ENCODE measurements at places on chromosomes 2 and 18.

DNA sequence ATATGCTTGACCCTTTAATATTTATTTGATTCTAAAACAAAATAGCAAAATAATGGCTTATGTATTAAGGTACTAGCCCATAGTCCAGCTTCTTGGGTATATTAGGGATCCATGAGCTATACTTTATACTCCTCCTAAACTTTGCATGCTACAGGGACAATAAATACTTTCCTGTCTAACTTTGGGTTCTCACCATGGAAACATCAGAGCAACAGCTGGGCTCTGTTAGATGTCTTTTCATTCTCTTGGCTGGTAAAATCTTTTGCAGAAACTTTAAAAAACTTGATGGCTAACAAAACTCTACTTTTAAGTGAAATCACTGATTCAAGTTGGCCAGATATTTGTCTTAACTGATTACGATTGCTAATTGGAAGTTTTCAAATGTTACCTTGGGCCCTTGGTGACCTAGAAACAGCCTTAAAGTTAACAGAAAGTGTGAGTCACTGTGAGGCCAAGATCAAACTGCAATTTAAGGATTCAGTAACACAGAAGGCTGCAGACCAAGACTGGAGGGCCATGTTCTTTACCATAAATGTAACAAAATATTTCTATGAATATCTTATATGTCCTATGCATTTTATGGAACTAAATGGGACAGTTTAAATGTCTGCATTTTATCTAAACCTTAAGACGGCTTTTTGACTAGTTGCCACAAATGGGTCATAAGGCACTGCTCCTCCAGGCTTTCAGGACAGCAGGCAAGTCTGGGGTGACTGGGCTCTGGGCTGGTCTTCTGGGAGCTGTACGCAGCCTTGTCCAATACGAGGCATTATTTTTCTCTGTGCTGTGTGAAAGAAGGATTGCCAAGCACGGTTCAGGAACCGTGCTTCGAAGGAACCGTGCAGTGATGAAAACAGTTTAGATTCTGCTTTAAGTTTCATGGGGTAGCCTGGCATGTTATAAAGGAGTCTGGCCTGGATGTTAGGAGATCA lies 188.5 kb downstream of the TPGS2 start:
- DNase-seq, result no peak

- peak; percentile 95 for DNase-seq
Observed at GRCh38 chr2:196171248-196171871, at the start of gene STK17B. TSS of gene STK17B (minus strand) at chr2:196171578. CDS start at chr2:196163383, 8,195 bp downstream.

DNA sequence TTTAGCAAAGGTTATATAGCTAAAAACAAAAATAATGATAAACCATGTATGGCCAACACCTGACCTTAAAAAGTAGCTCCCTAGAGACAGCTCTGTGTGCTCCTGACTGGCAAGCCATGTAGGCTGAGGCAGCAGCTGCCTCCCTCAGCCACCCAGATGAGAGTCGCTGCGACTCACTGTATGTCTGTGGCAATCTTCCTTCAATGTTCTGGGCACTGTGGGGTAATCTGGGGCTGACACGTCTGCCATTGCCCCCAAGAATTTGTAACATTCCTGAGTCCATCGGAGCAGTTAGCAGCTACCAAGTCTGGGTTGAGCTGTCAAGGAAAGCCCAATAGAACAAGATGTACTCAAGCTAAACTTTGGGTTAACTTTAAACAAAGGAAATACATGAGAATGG lies 106.4 kb upstream of the DAPL1 start:
- no peak for DNase-seq

DNA sequence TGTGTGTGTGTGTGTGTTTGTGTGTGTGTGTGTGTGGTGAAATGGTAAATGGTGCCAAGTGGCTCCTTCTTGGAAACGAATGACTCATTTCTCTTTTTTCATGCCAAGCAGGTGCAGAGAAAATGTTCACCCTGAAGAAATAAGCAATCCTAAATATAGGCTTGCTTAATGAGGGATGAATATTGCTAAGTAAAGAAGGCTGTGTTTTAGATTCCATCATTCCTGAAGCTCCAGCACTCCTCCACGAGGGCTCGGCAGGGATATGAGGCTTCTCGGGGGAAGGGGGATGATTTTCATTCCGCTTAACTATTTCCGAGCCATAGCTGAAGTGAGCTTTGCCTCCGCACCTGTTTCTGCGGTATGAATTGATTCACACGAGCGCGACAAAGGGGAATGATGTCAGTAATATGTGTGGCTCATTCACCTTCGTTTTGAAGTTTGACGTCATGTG lies 72.9 kb downstream of the TSN start:
- no peak for DNase-seq

DNA sequence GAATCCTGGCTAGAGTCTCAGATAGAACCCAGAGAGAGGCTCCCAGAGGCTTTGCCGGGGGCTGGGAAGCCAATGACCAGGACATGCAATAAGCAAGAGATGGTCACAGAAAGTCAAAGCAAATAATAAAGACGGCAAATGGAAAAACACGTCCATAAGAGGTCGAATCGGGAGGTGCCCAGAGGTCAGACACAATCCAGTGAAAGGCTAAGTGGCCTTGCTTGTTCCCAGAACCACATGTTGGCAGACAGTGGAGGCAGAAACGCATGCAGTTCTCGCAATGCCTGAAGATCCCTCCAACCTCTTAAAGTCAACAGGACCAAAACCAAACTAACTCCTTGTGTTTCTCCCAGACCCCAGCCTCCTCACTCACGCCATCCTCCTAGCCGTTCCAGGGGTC lies 3.0 kb downstream of the CYB5A start:
- DNase-seq, result no peak

DNA sequence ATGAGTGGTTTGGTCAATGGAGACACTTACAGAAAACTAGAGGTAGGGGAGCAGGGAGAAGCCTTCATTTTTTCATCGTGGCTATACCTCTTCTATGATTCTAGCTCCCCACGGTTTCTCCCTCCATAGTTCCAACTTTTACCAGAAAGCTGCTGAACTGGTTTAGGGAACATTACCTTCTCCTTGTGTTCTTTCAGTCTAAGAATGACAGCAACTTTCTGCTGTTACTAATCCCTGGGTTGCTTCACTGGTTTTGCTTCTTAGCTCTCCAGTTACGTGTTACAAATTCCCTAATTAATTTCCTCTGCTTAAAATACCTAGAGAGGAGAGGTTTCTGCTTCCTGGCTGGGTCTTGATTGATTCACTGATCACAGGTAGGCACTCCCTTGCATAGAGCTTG lies 499.9 kb downstream of the SLC4A3 start:
- DNase-seq, result no peak

GRCh38 chr2:151727593-151728552 lies 6.4 kb downstream of the NEB start:
- no peak for DNase-seq

- no peak for DNase-seq
Observed at GRCh38 chr2:132390076-132390475, 26.5 kb upstream of the GPR39 start.

GRCh38 chr2:137187216-137187615 lies 421.9 kb downstream of the THSD7B start:
- no peak for DNase-seq

DNA sequence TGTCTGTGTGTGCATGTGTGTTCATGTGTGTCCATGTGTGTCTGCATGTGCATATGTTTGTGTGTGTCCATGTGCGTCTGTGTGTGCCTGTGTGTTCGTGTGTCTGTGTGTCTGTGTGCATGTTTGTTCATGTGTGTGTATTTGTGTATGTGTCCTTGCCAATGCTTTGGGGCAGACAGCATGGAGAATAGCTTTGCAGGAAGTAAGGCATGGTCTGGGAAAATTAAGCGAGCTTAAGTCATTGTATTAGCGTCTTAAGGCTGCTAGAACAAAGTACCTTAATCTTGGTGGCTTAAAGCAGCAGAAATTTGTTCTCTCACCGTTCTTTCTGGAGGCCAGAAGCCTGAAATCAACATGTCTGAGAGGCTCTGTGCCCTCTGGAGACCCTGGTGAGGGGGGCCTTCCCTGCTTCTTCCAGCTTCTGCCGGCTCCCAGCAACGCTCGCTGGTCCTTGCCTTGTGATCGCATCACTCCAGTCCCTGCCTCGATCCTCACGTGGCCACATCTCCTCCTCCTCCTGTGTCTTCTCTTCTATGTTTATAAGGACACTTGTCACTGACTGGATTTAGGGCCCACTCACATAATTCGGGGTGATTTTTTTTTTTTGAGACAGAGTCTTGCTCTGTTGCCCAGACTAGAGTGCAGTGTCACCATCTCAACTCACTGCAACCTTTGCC lies 3.8 kb downstream of the NEU2 start:
- no peak for DNase-seq

DNA sequence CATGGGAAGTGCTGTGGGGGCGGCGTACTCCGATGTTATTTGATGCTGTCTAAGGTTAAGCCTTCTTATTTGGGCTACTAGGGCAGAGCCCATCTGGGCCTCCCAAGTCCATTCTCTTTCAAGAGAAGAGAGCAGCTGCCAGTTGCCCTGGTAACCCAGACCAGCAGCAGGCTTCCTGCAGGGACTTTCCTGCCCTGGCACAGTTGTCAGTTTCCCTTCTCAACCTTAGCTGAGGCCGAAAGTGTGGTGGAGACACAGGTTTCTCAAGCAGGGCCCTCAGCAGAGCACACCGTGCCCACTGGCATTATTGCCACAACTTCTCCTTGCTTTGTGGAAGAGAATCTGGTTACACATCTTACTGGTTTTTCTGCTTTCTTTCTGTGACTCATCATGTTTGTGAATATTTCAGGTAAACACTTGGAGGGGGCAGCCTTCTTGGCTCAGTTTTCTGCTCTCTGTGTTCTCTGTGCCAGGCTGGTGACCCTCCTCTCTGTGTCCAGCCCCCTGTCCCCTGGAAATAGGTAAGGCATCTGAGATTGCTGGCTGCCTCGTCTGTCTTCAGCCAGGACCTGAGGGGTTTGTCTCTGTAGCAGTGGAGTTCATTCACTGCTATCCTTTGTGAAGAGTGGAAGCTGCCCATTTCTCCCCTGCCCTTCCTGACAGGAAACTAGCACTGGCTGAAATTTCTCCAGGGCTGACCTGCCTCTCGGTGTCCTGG lies 111.0 kb downstream of the B3GNT2 start:
- DNase-seq, result no peak

GRCh38 chr2:3184167-3184566 lies 193.5 kb downstream of the EIPR1 start:
- no peak for DNase-seq

DNA sequence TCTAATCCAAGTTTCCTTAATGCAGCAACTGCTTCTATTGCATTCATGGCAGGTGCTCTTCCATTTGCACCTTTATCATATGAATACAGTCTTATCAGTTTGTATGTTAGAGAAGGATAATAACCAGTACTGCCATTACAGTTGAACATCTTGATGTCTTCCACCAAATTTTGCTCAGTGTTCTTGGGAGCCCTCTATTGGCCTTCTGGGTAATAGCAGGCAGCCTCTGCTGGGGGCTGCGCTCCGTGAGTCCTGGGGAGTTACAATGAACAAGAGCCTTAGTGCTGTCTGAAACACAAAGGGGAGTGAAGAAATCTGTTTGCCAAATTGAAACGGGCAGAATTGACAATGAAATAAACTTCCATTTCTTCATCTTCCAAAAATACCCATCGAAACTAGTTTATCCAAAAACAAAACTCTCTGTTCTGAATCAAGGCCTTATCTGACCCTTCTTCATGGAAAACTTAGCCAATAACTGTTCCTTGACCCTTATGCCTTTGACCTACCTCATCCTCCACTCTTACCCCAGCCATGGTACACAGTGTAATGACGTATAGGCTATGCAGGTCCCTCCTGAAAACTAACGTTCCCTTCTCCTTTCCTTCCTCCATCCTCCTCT lies 79.9 kb downstream of the ALK start:
- no peak for DNase-seq

- no peak for DNase-seq
Observed at GRCh38 chr18:66510357-66511045, 93.4 kb downstream of the CDH19 start.

DNA sequence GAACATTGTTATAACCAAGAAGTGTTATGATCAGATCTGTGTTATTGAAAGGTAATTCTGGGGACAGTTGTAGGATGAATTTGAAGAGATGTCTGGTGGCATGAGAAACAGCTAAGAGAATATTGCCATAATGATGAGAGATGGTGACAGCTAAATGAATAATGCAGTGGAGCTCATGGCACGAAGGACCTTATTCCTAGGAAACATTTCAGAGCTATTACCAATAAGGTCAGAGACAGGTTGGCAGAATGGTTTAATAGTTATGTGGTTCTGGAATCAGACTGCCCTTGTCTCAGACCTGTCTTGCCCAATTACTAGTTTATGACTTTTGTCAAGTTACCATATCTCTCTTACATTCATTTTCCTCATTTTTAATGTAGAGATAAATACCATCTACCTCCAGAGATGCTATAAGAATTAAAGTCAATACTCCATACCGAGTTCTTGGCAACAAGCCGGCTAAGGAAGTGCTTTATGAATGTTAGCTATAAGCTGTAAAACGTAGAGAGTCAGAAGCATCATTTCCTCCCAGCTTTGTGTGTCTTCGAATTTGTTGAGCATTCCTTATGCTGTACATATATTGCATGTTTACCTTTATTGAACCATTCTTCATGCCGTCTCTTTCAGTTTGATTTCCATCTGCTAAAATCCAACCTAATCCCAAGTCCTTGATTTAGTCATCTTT lies 73.6 kb upstream of the COL5A2 start:
- no peak for DNase-seq

DNA sequence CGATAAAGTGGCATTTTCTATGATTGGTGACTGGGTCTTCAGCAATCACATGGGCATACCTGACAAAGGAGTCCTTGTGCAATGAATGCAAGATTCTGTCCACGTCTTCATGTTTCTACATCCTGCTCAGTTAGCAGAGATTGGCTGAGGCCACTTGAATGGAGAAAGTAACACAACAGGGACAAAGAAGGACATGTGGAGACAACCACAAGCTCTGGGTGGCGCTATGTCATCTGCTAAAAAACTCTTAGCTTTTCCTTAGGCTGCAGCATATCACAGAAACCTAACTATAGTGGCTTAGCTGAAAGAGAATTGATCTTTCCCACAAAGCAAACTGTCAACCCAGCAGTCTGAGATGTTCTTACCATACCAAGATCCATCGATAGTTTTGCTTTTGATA lies 1109.7 kb downstream of the SOCS6 start:
- no peak for DNase-seq

- DNase-seq, result no peak
Observed at GRCh38 chr2:82089518-82089917, 1785.0 kb upstream of the LRRTM1 start.

GRCh38 chr2:24507549-24507948 lies 16.5 kb downstream of the NCOA1 start:
- DNase-seq, result no peak

Measured in stimulated activated CD8-positive, alpha-beta memory T cell treated with anti-CD3 and anti-CD28 coated beads, Interleukin-7, amount 100 ng/mL, for 1 hour (primary cell).